Osteocyte (in vitro differentiated cells): ENCODE measurements at places on chromosomes 1 and 21. TPM values are rescaled to one million over a fixed set of nuclear protein-coding genes. Genes with fewer than 3 reads are reported as not detected.
A peak's percentile ranks its signal among the peaks of the same experiment; 100 is the strongest.

GRCh38 chr1:218546314-218546713 is 201.2 kb downstream of the TGFB2 start:
- H3K36me3 ChIP-seq: no peaks in the 10 kb centered on the region
- H3K4me1 ChIP-seq: no peaks in the 10 kb centered on the region
- no peak overlapping the region for H3K4me3 ChIP-seq
- H3K27me3 ChIP-seq: no peaks in the 10 kb centered on the region

DNA sequence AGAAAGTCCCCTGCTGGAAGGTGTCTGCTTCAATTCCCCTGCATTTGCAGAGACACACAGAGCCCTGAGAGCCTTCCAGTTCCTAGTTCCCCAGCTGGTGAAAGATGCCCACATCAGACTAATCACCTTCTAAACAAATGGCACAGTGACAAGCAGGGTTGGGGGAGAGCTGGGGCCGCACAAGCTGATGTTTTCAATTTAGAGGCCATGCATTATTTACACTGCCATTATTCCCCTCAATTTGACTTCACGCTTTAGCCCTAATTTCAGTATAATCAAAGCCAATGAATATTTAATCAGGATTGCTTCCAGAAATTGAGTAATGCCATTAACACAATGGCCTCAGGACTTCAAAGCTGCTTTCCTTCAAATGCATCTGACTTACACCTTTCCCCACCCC is 81.5 kb downstream of the BEND5 start:
- H3K36me3 ChIP-seq: no peaks in the 10 kb centered on the region
- peaks cover 3% of the 10 kb centered on the region for H3K27me3 ChIP-seq
- DNase-seq: no peak
- H3K4me1 ChIP-seq: no peaks in the 10 kb centered on the region
- no peak overlapping the region for H3K27ac ChIP-seq

GRCh38 chr1:171670739-171671138 is 18.3 kb upstream of the MYOC start:
- no peak for DNase-seq
- H3K36me3 ChIP-seq: no peaks in the 10 kb centered on the region
- no peak overlapping the region for H3K27ac ChIP-seq
- H3K4me3 ChIP-seq: no peak overlapping the region
- H3K27me3 ChIP-seq: peaks cover 36% of the 10 kb centered on the region

- no peaks in the 10 kb centered on the region for H3K36me3 ChIP-seq
- no peaks in the 10 kb centered on the region for H3K27me3 ChIP-seq
- H3K4me3 ChIP-seq: no peak overlapping the region
Observed at GRCh38 chr1:54585181-54586066, 37.4 kb downstream of the ACOT11 start.

- DNase-seq: no peak
- H3K27me3 ChIP-seq: peaks cover 11% of the 10 kb centered on the region
- no peak overlapping the region for H3K27ac ChIP-seq
Observed at GRCh38 chr1:171158096-171158495, 27.0 kb upstream of the FMO2 start.

DNA sequence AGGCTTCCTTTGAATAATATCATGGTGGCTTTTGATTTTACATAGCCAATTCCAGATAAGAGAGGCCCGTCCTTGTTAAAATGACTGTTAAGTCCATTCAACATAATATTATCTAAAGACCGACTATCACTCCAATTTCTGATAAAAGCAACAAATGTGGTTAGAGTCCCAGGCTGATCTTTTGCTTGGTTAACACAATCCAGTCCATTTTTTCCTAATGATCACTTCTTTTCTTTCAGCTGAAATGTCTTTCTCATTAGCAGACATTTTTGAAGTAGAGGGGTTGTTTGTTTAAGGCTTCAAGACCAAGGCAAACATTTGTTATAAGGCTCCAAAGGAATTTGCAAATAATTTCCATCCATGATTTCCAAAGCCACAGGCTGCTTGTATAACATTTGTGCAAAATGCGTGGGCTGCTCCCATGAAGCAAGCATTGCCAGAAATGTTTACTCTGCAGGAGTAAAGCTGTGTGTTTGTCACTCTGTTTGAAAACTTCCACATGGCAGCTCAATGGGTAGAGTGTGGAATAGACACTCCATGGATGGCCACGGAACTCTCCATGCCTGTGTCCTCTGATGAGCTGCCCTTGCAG is 111.5 kb downstream of the PSMG1 start:
- H3K4me1 ChIP-seq: peaks cover 40% of the 10 kb centered on the region
- H3K36me3 ChIP-seq: peaks cover 5% of the 10 kb centered on the region
- no peak for DNase-seq
- peak overlapping the region; percentile 67 for H3K27ac ChIP-seq

- peaks cover 18% of the 10 kb centered on the region for H3K4me1 ChIP-seq
- peak within 1 kb of the TSS; percentile 67 for H3K4me3 ChIP-seq
- H3K36me3 ChIP-seq: no peaks in the 10 kb centered on the region
- peaks cover 28% of the 10 kb centered on the region for H3K27me3 ChIP-seq
- no peak for DNase-seq
- H3K27ac ChIP-seq: no peak within 1 kb of the TSS
Observed at GRCh38 chr1:205504311-205505075, at the start of gene CDK18. Gene CDK18, plus strand, starts transcription at chr1:205504669. Its CDS starts 18,499 bp downstream, at chr1:205523168.

- H3K4me1 ChIP-seq: peaks cover 6% of the 10 kb centered on the region
- no peak for DNase-seq
- no peak overlapping the region for H3K4me3 ChIP-seq
- H3K36me3 ChIP-seq: no peaks in the 10 kb centered on the region
- H3K27me3 ChIP-seq: no peaks in the 10 kb centered on the region
Observed at GRCh38 chr21:37294679-37295078, 27.5 kb upstream of the VPS26C start.

- no peak for DNase-seq
- no peaks in the 10 kb centered on the region for H3K4me1 ChIP-seq
- H3K4me3 ChIP-seq: no peak overlapping the region
Observed at GRCh38 chr21:15229390-15229789, 164.6 kb upstream of the NRIP1 start.

- H3K27me3 ChIP-seq: no peaks in the 10 kb centered on the region
- peaks cover 10% of the 10 kb centered on the region for H3K4me1 ChIP-seq
- no peak overlapping the region for H3K4me3 ChIP-seq
- H3K36me3 ChIP-seq: peaks cover 29% of the 10 kb centered on the region
Observed at GRCh38 chr1:47380699-47381098, 35.4 kb upstream of the FOXE3 start.

- no peak overlapping the region for H3K4me3 ChIP-seq
- H3K27ac ChIP-seq: no peak overlapping the region
- H3K36me3 ChIP-seq: peaks cover 48% of the 10 kb centered on the region
- no peaks in the 10 kb centered on the region for H3K27me3 ChIP-seq
Observed at GRCh38 chr1:37875833-37876232, 16.4 kb upstream of the MTF1 start.

DNA sequence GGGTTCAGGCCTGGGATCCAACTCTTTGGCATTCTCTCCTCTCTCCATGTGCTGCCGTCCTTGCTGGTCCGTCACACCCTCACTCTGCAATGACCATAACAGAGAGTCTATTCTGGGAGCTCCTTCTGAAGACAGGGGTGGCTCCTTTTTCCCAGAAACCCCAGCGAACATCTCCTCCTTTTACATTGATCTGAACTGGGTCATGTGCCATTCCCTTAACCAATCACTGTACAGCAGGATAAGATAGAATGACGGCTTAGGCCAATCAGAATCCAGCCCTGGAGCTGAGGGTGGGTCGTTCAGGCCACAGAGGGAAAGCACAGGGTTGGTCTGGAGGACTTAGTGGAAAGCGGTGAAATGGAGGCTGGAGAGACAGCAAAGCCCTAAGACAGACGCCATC is 740.1 kb downstream of the MATN1 start:
- no peak overlapping the region for H3K27ac ChIP-seq
- H3K4me1 ChIP-seq: no peaks in the 10 kb centered on the region
- peak; percentile 53 for DNase-seq
- no peaks in the 10 kb centered on the region for H3K36me3 ChIP-seq
- no peak overlapping the region for H3K4me3 ChIP-seq

GRCh38 chr1:93813076-93813475 is 65.9 kb downstream of the DNTTIP2 start:
- H3K4me3 ChIP-seq: no peak overlapping the region
- no peak overlapping the region for H3K27ac ChIP-seq
- DNase-seq: peak; percentile 40
- peaks cover 39% of the 10 kb centered on the region for H3K4me1 ChIP-seq
- H3K36me3 ChIP-seq: peaks cover 5% of the 10 kb centered on the region

DNA sequence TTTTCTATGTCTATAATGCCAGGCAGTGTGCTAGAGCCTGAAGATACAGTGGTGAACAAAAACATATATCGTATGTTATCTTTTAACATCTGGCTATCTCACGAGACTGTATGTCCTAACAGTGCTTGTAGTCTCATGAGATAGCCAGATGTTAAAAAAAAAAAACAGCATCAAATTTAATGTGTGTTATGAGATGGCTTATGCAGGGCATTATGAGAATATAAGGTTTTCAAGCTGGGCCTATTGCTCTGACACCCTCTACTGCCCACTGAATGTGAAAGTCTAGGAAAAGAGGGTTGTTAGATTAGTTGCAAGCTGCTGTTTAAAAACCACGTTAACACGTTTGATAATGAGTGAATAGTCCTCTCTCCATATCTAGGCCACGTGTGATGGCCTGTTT is 109.8 kb downstream of the CACHD1 start:
- H3K4me3 ChIP-seq: no peak overlapping the region
- H3K27ac ChIP-seq: no peak overlapping the region
- no peaks in the 10 kb centered on the region for H3K27me3 ChIP-seq
- H3K4me1 ChIP-seq: no peaks in the 10 kb centered on the region

DNA sequence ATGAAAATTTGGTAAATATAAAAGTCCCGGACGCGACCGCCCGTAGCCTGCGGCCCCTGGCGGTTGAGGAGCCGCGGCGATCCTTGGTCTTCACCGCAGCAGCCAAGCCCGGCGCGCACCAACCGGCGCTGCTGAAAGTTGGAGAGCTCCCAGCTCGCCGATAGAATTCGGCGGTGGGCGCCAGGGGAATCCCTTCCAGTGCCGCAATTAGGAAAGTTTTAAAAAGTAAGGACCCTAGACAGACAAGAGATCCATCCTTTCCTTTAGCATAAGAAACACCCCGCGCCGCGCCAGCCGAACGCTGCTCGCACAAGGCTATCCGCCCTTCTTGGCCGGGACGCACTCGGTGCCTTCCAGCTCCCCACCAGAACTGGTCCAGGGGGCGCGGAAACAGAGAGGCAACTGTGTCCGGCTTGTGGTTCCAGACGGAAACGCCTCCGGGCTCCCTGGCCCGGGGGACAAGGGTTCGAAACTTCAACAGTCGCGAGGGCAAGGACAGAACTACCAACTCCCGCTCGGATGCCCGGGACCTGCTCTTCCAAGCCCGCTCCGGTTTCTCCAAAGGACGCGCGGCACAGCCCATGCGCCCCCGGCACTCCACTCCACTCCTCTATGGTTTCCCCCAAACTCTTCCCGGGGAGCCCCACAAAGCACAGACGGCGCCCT is 1.7 kb downstream of the FAM78B start:
- no peak for DNase-seq
- H3K36me3 ChIP-seq: no peaks in the 10 kb centered on the region
- H3K4me1 ChIP-seq: peaks cover 12% of the 10 kb centered on the region

- peaks cover 45% of the 10 kb centered on the region for H3K4me1 ChIP-seq
- no peak overlapping the region for H3K4me3 ChIP-seq
- no peak for DNase-seq
- H3K27ac ChIP-seq: no peak overlapping the region
Observed at GRCh38 chr1:115534106-115534505, 107.7 kb upstream of the VANGL1 start.

GRCh38 chr1:97920276-97920831 is 480 bp downstream of the DPYD start:
- DNase-seq: no peak
- H3K27me3 ChIP-seq: no peaks in the 10 kb centered on the region
- peak overlapping the region; percentile 97 for H3K27ac ChIP-seq
- peaks cover 2% of the 10 kb centered on the region for H3K36me3 ChIP-seq

The B3GALT2 gene
- total RNA-seq: 30.0 and 32.1 TPM in 2 replicates

The CLCA4 gene
- total RNA-seq: not detected in 2 replicates

The FABP3 gene
- 27.1 and 30.0 TPM in 2 replicates for total RNA-seq

The OR2M5 gene
- total RNA-seq: not detected in 2 replicates

The TMEM183A gene
- 59.6 and 65.9 TPM in 2 replicates for total RNA-seq

The TMEM125 gene
- not detected in 2 replicates for total RNA-seq

The CACHD1 gene
- total RNA-seq: 5.5 TPM in 2 replicates

The SLC2A5 gene
- 0.39 TPM in 1 of 2 replicates, not detected in the other for total RNA-seq

The LCE1F gene
- not detected in 2 replicates for total RNA-seq

The KRTAP21-2 gene
- total RNA-seq: not detected in 2 replicates

The PEX19 gene
- 56.8 and 60.8 TPM in 2 replicates for total RNA-seq

The IFNAR2 gene
- total RNA-seq: 15.9 and 17.9 TPM in 2 replicates
